Midbrain (tissue), 1 donor: ENCODE measurements at places on chromosomes 12 and 14.
A peak's percentile ranks its signal among the peaks of the same experiment; 100 is the strongest.

GRCh38 chr14:85853996-85854526, 324.1 kb downstream of the FLRT2 start:
- DNase-seq, result no peak

DNA sequence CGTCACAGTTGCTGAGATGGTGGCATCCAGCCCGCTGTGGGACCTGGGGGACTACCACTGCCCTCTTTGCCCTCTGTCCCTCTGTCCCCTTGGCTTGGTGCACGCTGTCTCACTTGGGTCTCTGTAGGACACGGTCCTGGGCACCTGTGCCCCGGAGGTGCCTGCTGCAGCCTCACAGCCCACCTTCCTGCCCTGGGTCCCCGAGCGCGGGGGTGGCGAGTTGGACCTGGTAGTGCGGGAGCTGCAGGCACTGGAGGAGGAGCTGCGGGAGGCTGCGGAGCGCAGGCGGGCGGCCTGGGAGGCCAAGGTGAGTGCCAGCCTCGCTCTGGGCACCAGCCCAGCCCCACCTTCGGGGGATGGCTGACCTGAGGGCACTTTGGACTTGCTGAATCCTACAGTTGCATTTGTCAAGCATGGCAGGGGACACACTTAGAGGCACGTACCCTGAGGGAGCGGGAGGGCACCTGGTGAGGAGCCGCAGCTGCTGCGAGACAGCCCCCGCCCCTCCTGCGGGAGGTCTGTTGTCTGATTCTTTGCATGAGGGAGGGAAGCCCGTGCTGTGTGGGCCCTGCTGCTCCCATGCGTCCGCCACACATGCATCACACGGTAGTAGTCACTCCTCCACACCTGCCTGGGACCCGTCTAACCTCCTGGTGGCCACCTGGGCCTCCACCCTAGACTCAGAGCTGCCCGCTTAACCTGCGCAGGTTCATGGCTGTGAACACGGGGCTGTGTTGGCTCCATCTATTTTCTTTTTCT, 6.8 kb downstream of the TEDC1 start:
- no peak for DNase-seq

DNA sequence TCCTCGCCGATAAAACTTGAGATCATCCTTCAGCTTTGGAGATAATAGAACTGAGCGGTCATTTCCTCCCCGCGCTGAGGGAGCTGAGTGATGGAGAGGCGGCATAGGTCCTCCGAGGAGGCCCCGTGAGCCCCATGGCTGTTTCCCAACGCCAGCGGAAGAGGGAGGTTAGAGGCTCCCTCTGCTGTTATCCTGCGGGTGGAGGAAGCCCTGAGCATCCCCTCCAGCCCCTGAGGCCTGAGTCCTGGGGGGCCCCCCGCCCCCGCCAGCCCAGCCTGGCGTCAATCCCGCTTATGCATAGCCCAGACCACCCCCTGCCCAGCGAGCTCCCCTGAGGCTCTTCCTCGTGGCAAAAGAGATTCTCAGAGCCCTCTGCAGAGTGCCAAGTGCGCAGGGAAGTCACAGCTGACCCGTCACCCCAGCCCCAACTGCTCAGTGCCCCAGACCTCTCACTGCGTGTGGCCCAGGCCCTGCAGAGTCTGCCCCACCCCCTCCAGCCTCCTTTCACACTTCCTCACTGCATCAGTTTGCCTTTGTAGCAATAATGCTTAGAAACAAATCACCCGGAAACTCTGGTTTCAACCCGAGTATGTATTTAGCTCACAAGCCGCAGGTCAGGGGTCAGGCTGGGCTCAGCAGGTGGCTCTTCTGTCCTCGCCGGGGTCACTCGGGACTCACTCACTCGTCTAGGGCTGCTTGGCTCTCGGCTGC, 44.7 kb upstream of the GALNT9 start:
- no peak for DNase-seq

- DNase-seq, result no peak
Measured at GRCh38 chr14:55523321-55523720, 56.7 kb upstream of the KTN1 start.

DNA sequence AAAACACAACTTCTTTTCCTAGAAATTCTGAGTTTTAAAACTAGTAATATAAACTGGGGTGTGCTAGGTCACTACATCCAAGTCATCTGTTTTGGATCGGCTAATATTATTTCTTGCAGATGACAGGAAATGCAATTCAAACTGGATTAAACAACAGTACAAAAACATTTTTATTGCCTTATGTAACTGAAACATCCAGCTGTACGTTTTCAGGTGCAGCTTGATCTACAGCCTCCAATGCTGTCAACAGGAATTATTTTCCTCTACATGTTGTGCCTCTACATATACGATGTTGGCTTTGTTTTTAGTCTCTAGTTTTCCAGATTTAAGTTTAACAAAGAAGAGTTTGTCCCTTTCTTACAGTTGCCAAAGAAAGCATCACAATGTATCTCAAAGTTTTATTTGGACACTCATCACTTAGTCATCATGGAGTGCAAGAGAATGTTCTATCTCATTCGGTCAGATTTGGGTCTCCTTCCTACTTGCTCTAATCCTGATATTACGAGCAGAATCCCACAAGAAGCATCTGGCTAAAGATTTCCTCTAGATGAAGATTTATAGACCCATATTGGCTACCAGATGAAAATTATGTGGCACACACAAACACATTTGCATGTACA, 326.7 kb downstream of the SLC6A15 start:
- no peak for DNase-seq

DNA sequence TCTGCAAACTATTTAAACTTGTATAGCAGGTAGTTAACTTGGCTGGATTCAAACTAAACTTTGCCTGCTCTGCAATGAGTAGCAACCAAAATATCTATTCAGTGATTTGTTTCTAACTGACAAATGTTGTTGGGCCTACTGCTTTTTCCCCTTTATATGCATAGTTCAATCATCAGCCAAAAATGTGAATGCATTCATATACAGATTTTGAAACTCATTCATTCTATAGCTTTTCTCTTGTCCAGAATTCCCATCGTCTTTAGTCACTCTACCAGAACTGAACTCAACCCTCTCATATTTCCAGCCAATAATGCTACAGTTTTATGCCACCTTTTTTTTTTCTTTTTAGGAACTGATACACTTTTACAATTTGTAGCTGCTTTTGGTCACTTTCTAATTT, 599.8 kb downstream of the RPL10L start:
- no peak for DNase-seq

DNA sequence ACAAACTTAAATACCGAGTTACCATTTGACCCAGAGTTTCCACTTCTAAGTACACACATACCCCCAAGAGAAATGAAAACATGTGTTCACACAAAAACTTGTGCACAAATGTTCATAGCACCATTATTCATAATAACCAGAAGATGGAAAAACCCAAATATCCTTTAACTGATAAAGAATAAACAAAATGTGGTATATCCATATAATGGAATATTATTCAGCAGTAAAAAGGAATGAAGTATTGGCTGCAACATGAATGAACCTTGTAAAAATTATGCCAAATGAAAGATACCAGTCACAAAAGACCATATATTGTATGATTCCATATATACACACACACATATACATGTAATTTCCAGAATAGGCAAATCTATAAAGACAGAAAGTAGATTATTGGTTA, 116.4 kb downstream of the TAOK3 start:
- DNase-seq, result no peak

- DNase-seq, result no peak
Measured at GRCh38 chr14:57060276-57060955, 208.3 kb downstream of the EXOC5 start.

GRCh38 chr14:101929096-101929495, 35.3 kb upstream of the DYNC1H1 start:
- DNase-seq, result no peak

DNA sequence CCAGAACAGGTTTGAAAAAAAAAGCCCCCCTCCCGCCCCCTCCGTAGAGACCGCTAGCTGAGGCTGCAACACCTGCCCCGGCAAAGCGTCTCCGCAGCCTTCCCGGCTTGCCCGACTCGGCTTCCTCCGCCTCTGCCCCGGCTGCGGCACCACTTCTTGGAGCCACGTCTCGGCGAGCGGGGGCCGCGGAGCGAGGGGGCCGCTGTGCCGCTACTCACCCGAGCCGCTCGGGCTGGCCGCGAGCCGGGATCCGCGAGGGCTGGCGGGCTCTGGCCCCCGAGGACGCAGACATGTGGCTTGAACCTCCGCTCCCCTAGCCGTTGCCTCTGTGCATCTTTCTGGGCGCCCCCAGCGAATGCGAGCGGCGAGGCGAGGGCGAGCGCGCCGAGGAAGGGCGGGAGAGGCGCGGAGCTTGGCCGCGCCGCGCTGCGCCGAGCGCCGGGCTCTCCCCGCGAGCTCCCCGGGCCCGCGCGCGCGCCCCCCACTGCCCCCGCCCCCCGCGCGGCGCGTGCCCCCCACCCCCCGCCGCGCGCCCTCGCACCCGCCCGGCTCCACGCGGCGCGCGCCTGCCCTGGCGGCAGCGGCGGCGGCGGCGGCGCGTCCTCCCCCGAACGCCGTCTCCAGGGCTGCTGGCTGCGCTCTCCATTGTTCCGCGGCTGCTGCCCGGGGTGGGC, 249.5 kb downstream of the APAF1 start:
- DNase-seq, result peak; percentile 75

DNA sequence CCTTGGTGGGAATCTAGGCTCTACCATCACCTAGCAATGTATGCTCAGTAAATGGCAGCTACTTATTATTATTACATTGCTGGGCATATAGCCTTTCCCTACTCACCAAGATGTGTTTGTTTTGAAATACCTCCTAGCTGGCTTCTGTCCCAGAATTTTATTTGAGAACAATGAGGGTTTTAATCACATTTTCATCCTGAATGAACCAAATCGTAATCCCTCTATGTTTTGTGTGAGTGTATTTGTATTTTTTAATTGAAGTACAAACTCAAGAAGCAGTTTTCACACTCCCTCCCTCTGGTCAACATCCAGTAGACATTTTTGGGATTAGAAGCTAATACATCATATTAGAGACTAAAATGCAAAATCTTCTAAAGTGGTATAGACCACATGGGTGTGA, 7.6 kb downstream of the SLC7A8 start:
- DNase-seq, result no peak

DNA sequence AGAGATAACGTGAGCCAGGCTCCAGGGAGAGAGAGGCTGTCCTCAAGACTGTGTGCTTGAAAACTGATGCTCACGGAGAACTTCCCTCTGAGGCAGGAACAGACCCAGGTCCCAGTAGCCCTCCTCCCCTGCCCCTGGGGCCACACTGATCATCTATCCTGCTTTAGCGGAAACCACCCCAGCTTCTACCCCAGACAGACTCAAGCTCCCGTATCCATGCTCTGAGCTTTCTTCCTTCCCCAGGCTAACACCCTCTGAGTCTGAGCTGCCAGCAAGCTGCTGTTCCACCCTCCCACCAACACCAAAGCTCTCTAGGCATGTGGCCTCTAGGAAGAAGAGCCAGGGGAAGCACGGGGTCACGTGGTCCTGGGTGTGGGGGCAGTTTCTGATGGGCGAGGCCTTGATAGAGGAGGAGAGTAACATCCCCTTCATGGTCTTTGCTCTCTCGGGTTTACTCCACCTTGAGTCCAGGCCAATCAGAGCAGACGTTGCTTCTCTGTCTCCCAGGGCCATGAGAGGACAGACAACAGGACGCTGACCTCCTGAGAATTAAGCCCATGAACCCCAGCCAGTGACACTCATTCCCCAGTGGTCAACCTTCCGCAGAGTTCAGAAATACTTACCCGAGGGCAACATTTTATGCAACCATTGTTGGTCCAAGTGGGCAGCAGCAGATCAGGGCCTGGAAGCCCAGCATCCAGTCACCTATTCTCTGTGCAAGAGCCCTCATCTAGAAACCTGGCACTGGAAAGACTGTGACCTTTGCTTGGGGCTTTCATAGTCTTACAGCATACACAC, 1.4 kb downstream of the PCK2 start:
- DNase-seq, result no peak

DNA sequence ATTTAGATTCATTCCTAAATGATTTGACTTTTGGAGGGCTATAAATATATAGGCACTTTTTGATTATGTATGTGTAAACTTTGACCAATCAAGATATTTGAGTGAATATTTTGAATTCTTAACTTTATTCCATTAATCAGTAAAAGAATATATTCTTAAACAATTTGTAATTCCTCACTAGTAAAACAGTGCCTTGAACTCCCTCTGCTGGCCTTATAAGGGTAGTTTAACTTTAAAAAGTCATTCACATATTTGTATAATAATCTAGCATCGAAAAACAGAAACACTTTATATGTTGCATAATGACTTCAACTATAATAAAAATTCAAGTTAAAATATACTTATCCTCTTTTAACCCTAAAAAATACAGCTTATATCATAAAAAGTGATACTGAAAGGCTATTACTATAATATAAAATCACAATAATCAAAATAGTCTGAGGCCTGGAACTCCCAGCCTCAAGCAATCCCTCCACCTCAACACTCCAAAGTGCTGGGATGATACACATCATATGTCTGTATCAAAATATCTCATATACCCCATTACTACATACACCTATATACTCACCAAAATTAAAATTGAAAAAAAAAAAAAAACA, 31.2 kb downstream of the CCDC59 start:
- peak; percentile 27 for DNase-seq

GRCh38 chr12:2540535-2540941, 254.2 kb upstream of the FKBP4 start:
- no peak for DNase-seq

DNA sequence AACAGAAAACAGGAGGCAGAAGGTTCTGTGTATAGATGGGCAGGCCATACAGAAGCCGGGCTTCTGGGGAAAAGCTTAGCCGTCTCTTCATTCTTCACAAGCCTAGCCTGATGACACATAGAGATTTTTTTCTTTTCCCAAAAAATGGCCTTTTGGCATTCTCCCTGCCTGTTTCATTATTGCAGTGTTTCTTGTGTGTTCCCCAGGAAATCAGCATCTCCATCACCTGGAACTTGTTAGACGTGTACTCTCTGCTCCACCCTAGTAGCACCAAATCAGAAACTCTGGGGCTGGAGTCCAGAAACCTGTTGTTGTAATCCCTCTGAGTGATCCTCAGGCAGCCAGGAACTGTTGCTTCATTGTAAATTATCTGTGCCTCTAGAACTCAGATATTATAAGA, 388.1 kb downstream of the CCDC91 start:
- DNase-seq, result no peak

DNA sequence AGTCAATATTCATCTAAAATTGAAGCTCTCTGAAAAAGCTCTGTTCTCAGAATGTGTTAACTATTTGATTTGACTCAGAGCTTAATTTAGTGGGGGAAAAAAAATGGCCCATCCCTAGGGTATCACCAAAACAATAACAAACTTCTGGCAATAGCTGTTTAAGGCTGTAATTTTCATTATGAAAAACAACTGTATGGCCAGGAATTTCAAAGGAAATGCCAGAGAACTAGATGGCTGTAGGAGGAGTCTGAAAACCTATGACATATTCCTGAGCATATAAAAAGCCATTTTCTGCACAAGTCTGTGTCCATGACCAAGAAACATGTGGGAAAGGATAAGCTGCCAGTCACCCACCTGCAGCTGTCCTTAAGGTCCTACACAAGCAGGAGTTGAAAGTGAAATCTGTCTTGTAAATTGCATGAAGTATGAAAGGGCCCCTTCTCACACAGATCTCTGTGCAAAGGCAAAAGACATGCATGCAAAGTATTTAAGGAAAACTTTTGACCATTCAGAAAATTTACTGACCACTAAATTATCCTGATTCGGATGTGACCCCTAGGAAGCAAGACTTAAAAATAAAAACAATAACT, 299.1 kb downstream of the BTG1 start:
- no peak for DNase-seq

GRCh38 chr12:62313727-62314380, 53.6 kb downstream of the USP15 start:
- no peak for DNase-seq
